ENCODE measurements at places on chromosomes 5 and 9.

GRCh38 chr9:82488313-82489200 lies 500.0 kb downstream of the SPATA31D1 start:
- DNase-seq, result no peak

- no peak for DNase-seq
Observed at GRCh38 chr9:97237311-97237786, 70.1 kb upstream of the CCDC180 start.

GRCh38 chr5:179607160-179607931 lies 16.1 kb downstream of the HNRNPH1 start:
- DNase-seq, result no peak

- DNase-seq, result no peak
Observed at GRCh38 chr9:121914017-121914595, 179.0 kb downstream of the TTLL11 start.

DNA sequence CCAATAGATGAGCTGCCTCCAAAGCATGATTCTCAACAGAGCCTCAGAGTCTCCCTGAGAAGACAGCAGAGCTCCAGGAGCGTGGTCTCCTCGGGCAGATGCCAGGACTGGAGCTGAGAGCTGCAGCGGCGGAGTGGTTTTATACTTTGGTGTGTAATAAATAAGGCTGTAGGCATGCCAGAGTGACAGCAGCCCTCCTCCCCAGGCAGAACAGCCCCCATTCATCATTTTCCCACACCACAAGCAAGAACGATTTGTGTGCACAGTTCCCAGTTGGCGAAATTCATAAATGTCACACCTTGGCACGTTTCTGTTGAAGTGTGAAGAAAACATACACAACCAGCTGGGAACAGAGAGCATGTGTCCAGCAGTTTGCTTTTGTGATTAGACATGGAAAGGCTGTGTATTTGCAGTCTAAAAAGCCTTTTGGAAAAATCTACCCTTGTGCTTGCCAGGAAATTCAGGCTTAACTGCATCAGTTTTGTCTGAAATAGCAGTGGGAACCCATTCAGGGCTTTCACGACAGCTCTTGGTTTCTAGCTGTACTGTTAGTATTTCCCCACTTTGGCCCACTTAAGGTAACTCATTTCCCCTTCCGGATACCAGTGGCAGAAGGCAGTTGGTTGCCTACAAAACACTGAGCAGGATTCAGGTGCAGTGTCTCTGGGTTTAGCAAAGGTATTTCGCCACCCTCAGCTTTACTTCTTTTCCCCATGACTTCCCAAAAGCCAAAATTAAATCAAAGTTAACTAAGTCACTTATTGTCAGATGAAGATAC lies at the start of gene C1QTNF3:
Gene C1QTNF3, minus strand, starts transcription at position 115 of the 778 bp plus-strand sequence. Its CDS starts 88 bp downstream, at position 27.
- DNase-seq, result no peak

- no peak for DNase-seq
Observed at GRCh38 chr5:74251141-74252035, 389.1 kb downstream of the ENC1 start.

- DNase-seq, result no peak
Observed at GRCh38 chr9:38619556-38620447, 594 bp downstream of the ANKRD18A start.

- no peak for DNase-seq
Observed at GRCh38 chr9:124760719-124761118, 10.4 kb downstream of the NR6A1 start.

- no peak for DNase-seq
Observed at GRCh38 chr5:178425621-178426068, 164.5 kb downstream of the COL23A1 start.

DNA sequence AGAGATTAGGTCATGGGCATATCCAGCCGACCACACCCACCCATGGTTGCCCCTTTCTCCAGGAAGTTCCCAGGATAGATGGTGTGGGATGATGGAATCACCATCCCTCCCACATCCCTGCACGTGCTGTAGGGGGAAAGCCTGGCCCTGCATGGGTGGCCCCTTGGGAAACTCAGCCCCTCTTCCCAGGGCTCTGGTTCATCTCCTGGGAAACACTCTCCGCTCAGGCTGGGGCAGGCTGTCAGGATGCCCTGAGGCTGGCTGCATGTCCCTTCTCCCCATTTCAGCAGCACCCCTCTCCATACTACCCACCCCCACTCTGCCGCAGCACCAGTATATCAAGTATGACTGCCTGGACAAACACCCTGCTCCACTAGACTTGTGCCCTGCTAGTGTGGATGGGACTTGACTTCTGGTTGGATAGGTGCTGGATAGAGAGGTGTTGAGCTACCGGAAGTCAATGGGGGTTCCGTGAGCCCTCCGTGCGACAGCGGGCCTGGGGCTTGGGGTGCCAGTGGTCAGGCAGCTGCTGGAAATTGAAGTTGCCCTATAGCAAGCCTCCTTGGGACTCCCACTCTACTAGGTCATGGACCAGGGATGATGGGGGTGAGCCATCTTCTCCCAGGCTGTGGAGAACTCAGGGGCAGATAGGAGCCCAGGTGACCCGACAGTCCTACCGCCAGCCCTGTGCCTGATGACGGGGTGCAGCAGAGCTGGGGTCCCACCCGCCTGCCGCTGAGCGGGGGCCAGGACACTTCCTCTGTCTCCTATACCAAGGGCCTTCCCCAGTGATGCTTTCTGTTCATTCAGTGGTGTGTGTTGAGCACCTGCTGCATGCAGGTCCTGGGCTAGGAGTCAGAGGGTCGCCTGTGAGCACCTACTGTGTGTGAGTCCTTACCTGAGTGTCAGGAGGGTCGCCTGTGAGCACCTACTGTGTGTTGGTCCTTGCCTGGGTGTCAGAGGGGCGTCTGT lies 69.4 kb upstream of the COL5A1 start:
- no peak for DNase-seq

DNA sequence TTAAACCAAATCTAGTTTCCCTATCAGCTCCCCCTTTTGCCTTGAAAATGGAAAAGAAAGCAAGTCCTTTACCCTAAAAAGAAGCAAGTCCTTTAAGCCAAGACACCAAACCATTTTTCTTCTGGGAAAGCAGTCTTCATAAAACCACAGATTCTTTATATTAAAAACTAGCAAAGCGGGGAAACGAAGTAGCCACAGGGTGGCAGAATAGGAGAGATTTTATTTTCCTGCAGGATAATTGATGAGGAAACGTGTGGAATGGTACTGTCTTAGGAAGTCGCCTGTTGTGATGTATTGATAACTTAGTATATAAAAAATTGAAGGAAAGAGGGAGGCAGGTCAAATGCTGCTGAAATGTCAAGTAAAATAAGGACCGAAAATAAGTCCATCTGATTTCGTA lies 41.1 kb downstream of the ZNF883 start:
- DNase-seq, result no peak

DNA sequence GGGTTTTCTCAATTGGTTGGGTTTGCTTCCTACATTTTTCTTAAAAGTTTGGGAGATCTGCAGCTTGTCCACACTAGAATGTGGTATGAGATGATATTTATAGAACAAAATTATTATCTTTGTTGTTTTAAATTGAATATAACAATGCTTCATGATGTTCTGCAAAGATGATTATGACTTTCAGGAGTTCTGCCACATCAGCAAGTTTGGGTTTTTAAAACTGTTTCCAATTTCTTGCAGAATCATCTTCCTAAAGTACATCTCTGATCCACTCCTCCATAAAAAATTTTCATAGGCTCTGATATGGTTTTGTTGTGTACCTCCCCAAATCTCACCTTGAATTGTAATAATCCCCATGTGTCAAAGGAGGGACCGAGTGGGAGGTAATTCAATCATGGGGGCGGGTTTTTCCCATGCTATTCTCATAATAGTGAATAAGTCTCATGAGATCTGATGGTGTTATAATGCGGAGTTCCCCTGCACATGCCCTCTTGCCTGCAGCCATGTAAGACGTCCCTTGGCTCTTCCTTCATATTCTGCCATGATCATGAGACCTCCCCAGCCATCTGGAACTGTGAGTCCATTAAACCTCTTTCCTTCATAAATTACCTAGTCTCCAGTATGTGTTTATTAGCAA lies 119.1 kb upstream of the PTGER4 start:
- DNase-seq, result no peak

- DNase-seq, result no peak
Observed at GRCh38 chr9:98271479-98271878, 16.0 kb upstream of the TBC1D2 start.

- DNase-seq, result no peak
Observed at GRCh38 chr5:57211039-57211438, 37.2 kb downstream of the GPBP1 start.

DNA sequence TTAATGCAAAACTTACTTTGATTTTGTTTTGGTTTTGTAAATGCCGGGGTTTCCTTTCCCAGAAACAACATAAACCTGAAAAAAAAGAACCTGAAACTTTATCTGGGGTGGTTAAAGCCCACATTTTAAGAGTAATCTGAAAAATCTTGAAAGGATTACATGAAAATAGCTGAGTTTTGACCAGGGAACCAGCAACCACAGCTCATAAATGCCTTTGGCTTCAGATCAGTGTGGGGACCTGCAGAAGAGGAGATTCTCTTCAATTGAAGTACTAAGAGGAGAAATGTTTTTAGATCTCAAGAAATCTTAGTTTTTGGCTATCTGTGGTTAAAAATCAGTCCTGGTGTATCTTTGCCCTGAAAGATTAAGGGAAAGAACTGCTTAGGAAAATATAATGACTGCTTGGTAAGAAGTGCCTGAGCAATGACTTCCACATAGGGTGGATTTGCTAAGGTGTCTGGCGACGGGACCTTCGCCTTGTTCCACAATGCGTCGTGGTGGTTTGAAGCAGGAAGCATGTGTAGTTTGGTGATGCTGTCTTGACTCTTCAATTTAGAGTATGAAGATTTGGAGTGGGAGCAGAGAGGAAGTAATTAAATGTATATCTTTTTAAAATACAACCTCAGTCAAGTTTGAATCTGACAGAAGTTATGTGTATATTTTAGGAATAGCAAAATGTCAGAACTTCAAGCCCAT lies 186.5 kb downstream of the MAN2A1 start:
- peak; percentile 29 for DNase-seq

DNA sequence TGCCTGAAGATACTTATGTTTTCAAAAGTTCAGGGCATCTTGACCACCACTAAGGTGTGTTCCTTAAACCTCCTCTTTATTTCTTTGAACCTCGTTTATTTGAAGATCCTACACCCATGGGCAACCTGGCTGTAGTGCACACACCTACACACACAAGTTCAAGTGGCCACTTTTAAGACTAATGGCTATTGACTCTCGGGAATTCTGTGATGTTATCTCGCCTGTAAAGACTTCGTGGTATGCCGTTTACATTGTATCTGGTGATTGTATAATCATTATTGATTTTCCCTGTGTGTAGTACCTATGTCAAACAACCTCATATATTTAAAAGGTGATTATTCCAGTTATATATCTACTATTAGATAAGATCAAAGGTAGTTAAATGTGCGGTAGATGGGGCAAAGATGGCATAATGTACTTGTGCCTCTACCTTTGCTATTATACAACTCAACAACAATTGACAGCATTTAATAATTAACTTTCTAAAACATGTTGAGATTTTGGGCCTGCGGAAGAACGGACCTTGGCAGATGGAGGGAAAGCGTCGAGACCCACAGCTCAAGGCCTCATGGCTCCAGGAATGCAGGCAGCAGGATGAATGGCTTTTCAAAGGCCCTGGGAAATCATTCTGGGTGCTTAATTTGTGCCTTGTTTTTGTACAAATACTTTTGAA lies 51.4 kb upstream of the IRX2 start:
- no peak for DNase-seq

DNA sequence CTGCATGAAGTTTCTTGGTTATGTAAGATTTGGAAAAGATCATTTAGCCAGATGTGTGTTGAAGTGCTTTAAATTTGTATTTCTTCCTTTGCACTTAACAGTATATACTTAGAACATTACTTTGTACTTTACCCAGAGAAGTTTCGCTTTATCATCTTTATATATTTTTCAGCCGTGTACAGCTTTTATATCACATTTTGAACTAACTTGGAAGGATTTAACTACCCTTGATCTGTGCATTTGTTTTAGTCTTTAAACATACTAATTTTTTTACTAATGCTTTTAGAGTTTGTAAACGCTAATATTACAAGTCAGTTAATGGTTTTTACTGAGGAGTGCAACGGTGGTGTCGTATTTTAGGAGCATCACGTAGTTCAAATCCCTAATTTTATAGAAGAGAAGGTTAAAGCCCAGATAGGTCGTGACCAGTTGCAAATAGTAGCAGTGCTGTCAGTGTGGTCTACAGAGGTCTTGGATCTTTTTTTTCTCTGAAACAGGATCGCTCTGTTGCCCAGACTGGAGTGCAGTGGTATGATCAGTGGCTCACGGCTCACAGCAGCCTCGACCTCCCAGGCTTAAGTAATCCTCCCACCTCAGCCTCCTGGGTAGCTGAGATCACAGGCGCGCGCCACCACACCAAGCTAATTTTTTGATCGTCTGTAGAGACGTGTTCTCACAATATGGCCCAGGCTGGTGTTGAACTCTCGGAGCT lies 2.0 kb downstream of the MATR3 start:
- DNase-seq, result no peak

DNA sequence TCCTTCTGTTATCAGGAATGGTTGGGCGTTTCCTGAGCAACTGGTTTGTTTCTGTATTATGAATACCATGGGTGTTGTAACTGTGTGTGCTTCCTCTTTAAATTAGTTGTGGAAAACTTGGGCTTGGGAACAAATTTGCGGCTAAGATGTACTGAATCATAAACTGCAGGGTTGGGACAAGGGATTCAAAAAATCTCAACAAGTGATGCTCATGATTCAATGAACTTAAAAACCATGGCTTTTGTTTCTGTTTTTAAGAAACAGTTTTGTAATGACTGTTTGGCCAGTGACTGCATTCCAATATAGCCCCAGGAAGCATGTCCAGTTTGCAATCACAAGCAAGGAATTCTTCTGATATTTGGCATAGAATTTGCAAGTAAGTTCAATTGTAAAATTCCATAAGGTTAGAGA lies 657.5 kb upstream of the WWC1 start:
- no peak for DNase-seq

DNA sequence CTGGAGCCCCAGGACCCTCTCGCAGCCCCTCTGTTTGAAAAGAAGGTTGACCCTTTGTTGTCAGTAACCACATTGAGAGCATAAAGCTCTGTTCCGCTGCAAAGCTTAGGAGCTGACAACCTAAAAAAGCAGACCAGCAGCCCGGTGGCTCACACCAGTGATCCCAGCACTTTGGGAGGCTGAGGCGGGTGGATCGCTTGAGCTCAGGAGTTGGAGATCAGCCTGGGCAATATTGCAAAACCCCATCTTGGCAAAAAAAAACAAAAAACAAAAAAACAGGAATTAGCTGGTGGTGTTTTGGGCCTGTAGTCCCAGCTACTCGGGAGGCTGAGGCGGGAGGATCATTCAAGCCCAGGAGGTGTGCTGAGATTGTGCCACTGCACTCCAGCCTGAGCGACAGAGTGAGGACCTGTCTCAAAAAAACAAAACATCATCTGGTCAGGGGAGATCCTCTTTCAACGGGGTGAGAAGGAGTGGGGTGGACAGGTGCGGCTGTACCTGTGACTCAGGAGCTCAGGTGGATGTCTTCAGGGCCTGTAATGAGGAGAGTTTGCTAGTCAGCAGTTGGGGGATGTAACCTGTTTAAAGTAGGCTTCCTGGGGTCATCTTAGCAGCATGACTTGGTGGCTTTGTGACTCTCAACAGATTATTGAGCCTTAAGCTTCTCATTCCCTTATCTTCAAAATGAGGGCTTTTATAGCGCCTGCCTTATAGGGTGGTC lies 694 bp upstream of the REEP2 start:
- DNase-seq, result no peak

GRCh38 chr5:1880377-1881025 lies 2.2 kb downstream of the IRX4 start:
- no peak for DNase-seq

GRCh38 chr9:109568568-109569210 lies 70.6 kb upstream of the PTPN3 start:
- no peak for DNase-seq

Data from stimulated activated naive CD4-positive, alpha-beta T cell (primary cell).